CD4-positive, alpha-beta memory T cell (primary cell): ENCODE measurements at places on chromosomes 1 and 21.

- no peak for DNase-seq
Observed at GRCh38 chr1:93804412-93804811, 74.6 kb downstream of the DNTTIP2 start.

DNA sequence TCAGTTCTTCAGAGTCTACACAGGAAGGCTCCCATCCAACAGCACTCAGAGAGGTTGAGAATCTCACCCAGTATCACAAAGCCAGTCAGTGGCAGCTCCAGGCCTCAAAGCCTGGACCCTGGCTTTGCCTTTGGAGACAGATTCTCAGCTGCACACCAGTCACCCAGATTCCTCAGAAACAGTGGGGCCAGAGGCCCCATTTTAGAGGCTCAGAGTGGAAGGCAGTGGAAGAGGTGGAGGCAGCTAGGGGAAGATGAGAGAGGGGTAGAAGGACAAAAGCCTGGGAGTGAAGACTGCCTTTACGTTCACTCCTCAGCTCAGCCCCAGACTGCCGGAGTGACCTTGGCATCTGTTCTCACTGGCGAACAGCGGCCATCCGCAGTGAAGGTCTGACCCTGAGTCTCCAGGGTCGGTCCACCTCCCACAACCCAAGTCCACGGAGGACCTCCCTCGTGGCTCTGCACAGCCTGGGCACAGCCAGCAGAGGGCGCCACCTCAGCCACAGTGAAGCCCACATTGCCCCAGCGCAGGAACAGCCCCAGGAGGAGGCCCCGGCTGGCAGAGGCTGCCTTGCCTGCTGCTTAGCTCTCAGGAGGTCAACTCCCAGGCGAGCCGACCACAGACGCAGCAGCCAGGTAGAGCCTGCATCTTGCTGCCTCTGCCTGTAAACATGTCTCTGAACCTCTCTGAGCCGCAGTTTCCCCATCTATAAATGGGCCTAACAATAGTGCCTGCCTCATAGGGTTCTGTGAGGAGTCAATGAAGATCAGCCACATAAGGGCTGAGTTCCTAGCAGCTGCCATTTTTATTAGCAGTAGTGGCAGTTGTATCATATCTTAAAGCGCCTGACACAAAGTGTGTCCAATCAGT, 5.9 kb upstream of the FNDC5 start:
- DNase-seq = peak; percentile 57

DNA sequence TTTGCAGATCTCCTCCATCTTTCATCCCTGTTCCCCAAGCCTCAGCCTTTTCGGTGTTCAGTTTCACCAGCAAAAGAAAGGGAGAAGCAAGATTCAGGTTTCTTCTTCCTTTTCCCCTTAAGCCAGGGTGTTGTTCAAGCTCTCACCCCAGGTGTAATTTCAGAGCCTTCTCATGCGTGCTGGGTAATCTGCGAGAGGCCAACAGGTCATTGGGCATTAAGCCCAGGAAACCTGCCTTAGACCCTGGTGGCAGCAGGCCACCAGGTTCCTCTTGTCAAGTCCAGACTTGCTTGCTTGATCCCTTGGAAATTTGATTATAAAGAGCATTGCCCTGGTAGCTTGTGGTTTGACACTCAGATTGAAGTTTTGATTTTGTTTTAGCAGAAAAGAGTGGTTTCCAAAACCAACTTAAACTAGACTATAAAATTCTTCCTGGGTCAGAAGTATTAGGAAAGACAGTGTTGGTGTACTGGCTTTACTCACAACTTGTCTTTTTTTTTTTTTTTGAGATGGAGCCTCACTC, 6.9 kb downstream of the AKR1A1 start:
- no peak for DNase-seq

DNA sequence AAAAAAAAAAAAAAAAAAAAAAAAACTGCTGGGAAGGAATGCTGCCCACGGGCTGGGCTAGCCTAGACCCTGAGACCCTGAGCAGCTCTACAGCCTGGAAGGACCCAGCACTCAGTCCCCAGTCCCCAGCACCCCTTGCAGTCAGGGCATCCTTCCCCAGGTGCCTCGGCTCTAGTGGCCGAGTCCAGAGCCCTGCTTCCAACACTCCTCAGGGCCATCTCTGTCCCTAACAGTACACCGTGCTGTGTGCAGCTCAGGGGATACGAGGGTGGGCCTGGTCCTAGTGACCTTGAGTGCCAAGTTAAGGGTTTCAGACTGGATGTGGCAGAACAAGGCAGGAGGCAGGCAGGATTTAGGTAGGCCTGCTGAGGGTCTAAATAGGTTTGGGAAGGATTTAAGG, 50.2 kb upstream of the LRP8 start:
- DNase-seq = no peak

DNA sequence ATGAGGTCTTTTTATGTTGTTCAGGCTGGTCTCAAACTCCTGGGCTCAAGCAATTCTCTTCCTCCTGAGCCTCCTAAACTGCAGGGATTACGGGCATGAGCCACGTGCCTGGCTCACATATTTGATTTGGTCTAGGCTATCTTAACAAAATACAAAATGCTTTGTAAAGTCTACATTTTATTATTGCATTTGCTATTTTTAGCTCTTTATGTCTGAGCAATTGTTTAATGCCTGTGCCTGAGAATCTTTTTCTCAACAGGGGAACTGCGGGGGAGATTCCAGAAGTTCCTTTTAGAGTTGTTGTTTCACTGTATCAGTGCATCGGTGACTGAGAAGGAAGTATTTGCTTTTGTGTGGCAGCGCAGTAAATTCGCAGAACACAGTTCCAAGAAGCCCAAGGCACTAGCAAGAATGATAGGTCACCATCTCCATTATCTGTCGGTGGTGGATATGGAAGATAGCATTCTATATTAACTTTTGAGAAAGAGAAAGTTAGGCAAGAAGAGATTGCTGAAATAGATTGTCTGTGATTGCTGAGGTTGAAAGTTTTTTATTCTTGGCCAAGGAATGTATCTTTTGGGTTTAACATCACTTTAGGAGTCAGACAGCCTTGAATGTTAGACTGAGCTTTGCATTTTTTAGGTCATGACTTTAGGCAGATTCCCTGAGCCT, 167.3 kb downstream of the PDE4B start:
- DNase-seq = no peak

DNA sequence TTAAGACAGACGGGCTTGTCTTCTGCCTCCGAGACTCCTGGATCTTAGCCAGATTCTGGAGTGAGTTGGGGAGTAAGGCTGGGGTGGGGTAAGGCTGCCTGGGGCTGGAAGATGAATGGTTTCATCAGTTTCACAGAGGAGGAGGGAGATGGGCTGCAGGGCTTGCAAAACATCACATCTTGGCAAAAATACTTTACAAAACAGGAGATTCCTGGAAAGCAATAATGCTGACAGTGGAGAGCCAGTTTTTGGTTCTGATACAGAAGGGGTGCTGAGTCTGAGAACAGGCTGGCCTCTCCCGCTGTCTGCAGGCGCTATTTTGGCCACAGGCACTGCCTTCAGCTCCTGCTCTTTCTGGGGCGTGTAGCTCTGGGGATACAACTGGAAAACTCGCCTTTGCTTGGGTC, 83.4 kb upstream of the KCNE2 start:
- DNase-seq = no peak

- DNase-seq = no peak
Observed at GRCh38 chr1:227913764-227914721, 33.7 kb downstream of the WNT9A start.

GRCh38 chr1:19481826-19482398, 3.4 kb downstream of the CAPZB start:
- DNase-seq = no peak

GRCh38 chr1:18132711-18133541, 25.3 kb downstream of the IGSF21 start:
- DNase-seq = no peak

DNA sequence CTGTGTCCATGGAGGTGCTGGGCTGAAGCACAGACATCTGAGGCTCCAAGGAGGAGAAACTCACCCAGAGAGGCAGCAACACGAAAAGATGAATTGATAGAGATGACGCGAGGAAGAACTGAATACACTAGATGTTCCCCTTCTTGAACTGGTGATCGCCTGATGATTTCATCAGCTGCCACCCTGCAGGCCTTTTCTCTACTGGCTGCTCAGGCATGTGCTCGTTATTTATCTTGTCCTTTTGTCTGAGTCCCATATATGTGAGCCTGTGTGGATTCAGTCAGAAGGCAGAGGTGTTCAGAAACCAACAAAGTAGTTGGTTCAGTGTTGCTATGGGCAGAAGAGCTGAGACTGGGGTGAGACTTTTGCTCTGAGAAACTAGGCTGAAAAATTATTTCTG, 104.2 kb downstream of the SPATA46 start:
- DNase-seq = no peak

DNA sequence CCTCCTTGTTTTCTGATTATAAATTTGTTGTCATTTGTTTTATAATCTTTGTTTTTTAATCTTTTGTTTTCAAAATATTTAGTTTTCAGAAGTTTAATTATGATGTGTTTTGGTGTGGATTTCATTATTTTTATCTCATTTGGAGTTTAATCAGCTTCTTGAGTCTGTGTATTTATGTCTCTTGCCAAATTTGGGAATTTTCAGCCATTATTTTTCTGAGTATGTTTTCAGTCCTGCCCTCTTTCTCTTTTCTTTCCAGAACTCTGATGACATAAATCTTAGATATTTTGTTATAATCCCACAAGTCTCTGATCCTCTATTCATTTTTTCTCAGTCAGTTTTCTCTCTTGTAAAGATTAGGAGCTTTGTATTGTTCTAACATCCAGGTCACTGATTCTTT, 89.8 kb downstream of the RHOU start:
- no peak for DNase-seq

DNA sequence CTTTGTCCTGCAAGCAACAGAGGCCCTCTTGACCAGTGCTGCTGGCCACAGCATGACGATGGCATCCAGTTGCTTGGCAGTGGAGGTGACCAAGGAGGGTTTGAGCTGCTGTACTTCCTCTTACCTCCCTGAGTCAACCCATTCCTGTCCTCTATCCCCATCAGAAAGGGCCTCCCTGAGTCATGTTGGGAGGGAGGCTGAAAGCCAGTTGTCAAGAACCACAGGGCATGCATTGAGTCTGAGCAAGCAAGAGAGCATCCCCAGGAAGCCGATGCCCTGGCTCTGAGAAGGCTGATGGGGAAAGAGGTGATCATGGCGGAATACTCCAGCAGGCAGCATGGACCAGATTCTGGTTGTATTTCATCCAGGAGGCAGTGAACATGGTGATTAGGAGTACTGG, 69.6 kb downstream of the LACTBL1 start:
- no peak for DNase-seq

GRCh38 chr1:25026730-25027450, 96.8 kb upstream of the RUNX3 start:
- no peak for DNase-seq

DNA sequence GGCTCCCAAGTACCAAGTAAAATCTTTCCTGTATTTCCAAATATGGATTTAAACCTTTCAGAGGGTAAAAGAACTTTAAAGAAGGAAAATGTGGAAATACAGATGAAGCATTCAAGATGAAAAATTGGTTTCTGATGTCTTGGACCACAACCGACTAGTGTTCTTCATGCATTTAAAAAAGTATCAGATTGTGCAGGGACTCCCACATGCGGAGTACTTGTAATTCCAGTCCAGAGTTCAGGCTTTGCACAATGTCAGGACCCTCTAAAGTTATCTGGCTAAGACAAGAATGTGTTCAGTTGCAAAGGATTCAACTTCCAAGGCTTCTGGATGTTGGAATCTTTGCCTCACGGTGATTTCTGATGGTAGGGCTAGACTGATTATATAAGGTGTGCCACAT, 66.7 kb downstream of the RGL1 start:
- no peak for DNase-seq

DNA sequence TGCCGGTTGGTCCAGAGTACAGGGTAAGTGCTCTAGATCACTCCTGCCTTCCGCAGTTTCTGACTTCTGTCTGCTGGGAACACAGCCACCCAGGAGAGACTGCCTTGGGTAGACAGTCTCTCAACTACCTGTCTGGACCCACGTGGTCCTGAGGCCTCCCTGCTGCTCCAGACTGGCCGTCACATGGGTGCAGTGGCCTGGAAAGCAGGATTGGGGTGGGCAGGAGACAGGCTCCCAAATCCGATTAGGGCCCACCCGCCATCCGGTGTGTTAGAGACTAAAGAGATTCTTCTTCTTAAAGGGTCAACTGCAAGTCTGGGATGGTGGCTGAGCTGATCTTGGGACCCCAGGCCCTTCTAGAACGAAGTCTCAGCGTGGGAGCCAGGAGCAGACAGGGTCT, 105.5 kb downstream of the EBNA1BP2 start:
- DNase-seq = no peak

DNA sequence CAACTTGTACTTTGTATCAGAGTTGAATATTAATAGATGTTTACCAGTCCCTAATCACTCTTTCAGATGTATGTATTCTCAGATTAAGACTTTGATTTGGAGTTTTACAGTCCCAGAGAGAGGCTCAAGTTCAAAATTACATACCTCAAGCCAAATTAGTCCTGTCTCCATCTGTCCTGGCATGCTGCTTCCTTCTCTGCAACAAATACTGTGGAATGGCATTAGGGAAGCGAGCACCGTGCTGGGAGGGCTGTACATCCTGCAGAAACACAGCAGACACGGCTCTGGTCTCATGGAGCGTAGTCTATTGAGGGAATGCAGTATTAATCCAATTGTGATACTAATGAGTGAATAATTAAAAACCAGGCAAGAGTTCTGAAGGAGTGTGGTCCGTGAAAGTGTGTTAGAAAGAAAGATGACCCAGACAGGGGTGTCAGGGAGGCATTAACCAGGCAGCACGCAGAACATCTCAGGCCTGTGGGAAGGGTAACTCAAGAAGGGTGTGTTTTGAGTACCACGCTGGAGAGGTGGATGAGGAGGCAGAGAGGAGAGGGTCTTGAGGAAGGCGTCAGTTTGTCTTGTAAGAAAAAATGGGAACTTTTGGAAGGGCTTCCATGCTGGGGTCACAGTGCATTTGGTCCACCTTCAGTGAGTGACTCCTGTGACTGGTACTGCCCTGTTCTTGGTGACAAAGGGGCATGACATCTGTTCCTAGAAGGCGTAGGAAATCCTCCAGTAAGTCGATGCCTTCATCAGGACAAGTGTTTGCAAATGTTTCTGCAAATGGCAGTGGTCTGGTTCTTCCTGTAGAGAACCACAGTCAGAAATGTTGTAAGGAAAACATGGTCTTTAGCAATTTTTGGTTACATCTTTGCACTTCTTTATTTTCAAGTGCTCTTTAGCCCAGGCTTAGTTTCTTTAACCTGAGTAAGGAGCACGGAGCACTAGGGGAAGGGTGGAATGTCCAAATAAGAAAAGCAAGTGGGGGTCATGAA, 1.6 kb downstream of the RAB4A start:
- no peak for DNase-seq

- no peak for DNase-seq
Observed at GRCh38 chr1:189206617-189207016, 1271.0 kb downstream of the BRINP3 start.
